Uterus (tissue), 4 donors: ENCODE measurements at places on chromosomes 5 and 9. TPM values are rescaled to one million over a fixed set of nuclear protein-coding genes. Genes with fewer than 3 reads are reported as not detected.

BTNL9 gene
- total RNA-seq, result 36.9 TPM

IFNA21 gene
- total RNA-seq, result not detected

PHF2 gene
- 19.1 TPM for total RNA-seq

ZNF462 gene
- total RNA-seq, result 18.2 TPM

FOXD4L4 gene
- 0.21 TPM for total RNA-seq

NDST1 gene
- 86.0 TPM for total RNA-seq

PTPA gene
- total RNA-seq, result 45.0 TPM

CYSRT1 gene
- not detected for total RNA-seq

TRPM6 gene
- 2.3 TPM for total RNA-seq

SPATA31E1 gene
- not detected for total RNA-seq

AGGF1 gene
- 26.9 TPM for total RNA-seq

PLK2 gene
- 329 TPM for total RNA-seq

- DNase-seq, result no peak
Measured at GRCh38 chr9:79360387-79361347, 211.1 kb upstream of the TLE4 start.

- DNase-seq, result no peak
Measured at GRCh38 chr5:112697322-112697721, 40.4 kb upstream of the APC start.

- no peak for DNase-seq
Measured at GRCh38 chr9:35749515-35750255, 598 bp downstream of the RGP1 start.

- peak; percentile 21 for DNase-seq
Measured at GRCh38 chr5:17218353-17219005, 1.0 kb downstream of the BASP1 start.

DNA sequence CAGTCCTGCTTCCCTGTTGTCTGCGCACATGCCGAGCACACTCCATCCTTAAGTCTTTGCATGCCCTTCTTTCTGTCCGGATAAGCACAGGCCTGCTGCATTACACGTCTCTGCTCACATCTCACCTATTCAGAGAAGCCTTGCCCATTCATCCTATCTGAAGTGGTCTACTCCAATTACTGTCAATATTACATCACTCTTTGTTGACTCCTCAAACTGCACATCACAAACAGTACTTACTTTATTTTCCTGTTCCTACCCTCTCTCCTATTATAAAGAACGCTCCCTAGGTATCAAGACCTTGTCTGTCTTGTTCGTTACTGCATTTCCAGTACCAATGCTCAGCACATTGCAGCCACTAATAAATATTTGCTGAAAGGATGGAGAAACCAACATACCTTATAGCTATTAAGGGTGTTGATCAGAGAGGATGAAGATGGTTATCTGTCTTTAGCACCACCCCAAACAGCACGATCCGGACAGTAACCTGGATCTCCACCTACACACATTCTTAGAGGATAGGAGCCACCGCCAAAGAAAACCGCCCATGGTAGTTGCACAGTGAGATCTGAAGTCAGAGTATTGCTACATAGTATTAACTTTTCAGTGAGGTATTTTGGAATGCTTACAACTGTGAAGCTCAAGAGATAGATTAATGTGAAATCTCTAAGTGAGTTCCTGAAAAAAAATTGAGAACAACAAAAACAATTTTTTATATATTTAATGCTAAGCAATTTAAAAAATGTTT is 1.6 kb upstream of the PRRC1 start:
- DNase-seq, result no peak

GRCh38 chr9:126490871-126491567 is 122.7 kb upstream of the LMX1B start:
- no peak for DNase-seq

DNA sequence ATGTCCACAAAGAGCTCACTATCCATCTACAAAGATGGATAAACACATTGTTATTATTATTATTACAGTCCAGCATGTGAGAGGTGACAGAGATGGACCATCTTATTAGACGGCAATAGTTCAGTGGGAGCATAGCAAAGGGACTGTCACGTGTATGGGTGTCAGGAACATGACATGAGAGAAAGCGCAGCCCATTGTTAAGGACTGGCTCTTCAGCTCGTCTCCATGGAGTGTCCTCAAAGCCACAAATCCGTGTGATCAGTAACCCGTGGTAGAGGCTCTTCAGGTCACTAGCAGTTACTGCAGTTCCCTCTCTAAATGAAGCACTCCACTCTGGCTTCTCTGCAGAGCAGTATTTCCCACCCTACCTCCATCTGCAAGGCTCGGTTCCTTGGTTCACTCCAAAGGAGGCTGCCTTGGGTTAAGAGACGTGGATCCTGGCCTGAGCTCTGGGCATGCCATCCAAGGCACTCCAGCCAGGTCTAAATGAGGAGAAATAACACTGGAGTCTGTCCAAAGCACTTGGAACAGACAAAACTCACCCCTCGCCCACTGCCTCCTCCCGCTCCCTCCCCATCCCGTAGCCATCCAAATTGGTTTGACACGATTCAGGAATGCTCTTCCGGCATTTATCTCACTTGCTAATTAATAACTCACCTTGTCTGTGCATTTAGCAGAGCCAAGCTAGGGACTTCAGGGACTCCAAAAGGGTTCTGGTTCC is 122.3 kb upstream of the WWC1 start:
- no peak for DNase-seq

GRCh38 chr9:120914396-120914795 is 12.2 kb downstream of the TRAF1 start:
- no peak for DNase-seq

DNA sequence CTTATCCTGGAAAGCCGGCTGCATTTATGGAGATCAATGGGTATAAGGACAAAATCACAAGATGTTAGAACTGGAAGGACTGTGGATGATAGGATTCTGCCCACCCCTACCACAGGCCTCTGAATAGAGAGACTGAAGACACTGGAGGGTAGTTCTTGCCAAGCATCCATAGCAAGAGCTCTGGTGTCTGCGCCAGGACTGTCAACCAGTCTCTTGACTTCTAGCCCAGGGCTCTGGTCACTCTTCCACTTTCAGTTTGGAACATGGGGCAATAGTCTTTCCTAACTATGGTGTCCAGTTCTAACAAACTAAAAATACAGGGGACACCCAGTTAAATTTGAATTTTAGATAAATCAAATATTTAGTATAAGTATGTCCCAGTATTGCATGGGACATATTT is 23.4 kb downstream of the LARP1 start:
- no peak for DNase-seq

GRCh38 chr9:123044586-123044985 is 11.1 kb downstream of the GPR21 start:
- DNase-seq, result no peak

GRCh38 chr9:34651876-34652601 is at the start of gene IL11RA:
Gene IL11RA (plus strand): TSS chr9:34652185. CDS start chr9:34655218, 3,033 bp downstream.
- peak; percentile 94 for DNase-seq

DNA sequence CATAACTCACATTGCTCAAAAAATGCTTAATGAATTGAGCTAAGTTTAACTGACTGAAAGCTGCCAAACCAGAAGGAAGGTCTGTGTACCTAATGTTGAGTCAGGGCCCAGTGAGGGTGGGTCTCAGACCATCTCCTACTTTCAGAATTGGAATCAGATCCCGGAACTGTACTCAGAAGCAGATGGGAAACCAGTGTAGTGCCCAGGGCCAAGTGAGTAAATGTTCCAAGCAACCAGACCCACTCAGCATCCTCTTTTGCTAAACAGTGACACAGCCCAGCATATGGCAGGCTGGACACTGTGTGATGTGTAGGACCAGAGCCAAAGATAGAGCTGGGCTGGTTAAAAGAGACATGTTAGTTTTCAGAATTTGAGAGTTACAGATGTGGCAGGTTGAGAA is 94.1 kb downstream of the PLCXD3 start:
- DNase-seq, result no peak

GRCh38 chr5:169302491-169303118 is 1.7 kb upstream of the SLIT3 start:
- peak; percentile 81 for DNase-seq

DNA sequence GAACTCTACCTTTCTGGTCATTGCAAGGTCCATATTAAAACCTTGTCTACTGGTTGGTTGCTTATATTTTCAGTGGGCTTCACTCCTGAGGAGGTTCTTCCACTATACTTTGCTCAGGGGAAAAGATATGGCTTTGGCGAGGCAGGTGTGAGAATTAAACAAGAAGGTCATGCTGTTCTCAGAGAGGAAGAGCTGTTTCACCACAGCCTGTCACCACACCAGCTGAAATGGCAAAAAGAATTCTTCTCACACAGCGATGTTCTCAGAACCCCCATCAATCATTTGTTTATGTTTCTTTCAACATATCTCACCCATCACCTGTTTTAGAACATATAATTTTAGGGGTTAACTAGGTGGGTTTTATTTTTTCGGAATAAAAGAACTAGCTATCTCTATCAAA is 38.6 kb downstream of the CAPSL start:
- DNase-seq, result no peak

DNA sequence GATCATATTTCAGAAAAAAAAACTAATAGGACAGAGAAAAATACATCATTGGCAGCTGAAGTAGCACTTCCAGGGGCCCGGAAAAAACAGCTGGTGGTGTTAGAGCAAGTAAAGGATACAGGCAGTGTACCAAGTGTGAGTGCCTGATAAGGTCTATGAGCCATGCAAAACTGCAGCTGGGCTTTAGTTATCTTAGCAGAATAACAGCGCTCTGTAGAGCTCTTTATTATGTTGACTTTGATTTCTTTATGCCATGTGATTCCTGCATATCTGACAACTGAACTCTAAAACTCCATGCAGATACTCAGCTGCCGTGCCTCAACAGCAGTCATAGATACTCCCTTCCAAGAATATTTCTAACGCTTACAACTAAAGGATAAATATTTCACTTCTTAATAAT is 119.5 kb downstream of the CAAP1 start:
- no peak for DNase-seq

DNA sequence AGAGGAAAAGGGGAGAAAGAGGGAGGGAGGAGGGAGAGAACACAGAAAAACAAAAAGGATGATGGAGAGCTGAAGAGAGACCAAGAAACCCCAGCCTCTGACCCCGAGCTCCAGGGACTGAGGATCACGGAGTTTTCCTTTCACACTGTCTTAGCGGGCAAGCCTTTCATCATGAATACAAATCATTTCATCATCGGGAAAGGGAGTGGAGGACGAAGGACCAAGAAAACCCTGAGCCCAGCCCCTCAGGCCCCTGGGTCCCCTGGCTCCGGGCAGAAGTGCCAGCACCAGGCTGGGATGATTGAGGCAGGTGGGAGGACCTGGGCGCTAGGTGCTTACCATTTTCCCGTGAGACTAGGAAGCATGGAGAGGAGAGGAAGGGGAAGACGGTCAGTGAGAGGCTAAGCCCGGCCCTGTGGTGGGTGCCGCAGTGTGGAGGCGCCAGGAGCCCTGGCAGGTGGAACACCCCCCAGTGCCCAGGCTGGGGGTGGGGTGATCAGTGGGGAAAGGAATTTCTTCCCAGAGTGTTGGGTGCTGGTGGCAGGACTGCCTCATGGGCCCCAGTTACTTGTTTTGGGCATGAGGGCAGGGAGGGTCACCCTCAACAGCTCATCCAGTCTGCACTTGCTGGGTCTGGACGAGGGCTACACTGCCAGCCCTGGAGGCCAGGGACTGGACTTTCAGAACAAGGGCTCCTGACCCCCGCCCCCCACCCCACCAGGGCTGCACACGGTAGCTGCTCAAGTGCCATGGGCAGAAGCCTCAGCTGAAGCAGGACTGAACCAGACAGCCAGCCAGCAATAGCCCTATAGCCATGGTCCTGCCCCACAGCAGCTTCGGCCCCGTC is 49.0 kb upstream of the SARDH start:
- DNase-seq, result no peak

DNA sequence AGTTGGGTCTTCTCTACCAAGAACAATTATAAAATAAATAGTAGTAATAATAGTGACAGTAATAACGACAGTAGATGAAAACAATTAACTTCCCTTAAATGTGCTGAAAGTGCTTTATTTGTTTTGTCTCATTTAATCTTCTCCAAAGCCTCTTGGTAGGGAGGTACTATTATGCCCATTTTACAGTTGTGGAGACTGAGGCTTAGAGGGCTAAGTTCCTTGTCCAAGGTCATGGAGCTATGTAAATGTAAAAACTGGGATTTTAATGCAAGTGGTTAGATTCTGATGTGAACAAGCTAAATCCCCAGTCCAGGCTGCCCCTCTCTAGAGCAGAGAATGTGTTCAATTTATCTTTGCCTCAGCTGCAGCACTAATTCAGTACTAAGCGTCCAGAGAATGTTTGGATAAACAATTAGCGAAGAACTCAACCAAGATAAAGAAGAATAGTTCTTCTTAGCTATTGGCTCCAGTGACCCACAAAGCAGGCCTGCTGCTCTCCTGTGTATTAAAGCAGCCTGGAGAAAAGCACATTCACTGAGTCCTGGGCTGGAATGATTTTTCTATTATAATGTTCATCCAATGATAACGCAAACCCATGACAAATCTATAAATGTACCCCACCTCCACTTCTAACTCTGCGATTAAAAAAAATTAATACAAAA is 68.8 kb downstream of the NPR3 start:
- DNase-seq, result no peak

GRCh38 chr9:69532396-69532795 is 139.8 kb downstream of the APBA1 start:
- DNase-seq, result no peak

GRCh38 chr5:39025456-39025855 is 48.7 kb downstream of the RICTOR start:
- no peak for DNase-seq

DNA sequence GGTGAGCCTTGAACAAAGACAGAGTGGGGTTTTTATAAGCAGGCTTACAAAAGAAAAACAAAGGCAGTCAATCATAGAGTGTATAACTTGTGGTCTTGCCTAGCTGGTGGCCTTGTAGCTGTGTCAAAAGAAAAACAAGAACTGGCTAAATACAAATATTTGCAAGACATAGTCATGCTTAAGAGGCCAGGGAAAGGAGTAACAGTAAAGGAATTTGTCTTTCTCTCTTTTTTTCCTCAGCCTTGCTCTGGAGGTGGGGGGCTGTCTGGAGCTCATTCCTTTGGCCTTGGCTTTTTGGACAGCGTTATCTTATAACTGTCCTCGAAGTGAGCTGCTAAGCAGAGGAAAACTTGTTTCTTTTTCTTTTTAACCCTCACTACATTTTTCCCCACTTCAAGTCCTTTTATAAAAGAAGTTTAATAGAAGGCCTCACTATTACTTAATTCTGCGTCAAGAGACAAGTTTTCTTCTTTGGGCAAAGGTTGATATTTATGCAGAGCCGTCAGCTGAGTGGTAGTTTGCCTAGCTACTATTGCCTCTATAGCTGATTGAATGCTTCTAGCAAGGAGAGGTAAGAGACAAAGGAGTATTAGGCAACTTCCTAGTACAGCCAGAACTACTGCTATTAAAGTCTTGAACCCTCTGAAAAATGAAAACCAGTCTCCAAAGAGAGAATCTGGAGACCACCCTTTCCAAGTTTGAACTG is 14.3 kb downstream of the CEL start:
- no peak for DNase-seq

DNA sequence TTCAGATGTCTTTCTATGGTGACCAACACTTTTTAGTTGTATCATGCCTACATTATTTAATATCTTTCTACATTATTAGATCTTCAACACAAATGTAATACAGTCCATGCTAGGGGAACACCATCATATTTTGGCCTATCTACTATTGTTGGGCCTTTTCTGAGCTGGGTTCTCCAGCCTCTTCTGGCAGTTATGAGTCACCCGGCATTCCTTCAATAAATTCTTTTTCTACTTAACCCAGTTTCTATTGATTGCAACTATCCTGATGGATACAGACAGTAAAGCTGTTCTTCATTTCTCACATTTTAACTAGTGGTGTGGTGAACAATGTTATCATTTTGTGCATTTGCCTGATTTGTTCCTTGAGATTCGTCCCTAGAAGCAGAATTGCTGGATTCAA is 529.3 kb downstream of the BNC2 start:
- no peak for DNase-seq
